ENCODE measurements at places on chromosomes 3 and 15.

DNA sequence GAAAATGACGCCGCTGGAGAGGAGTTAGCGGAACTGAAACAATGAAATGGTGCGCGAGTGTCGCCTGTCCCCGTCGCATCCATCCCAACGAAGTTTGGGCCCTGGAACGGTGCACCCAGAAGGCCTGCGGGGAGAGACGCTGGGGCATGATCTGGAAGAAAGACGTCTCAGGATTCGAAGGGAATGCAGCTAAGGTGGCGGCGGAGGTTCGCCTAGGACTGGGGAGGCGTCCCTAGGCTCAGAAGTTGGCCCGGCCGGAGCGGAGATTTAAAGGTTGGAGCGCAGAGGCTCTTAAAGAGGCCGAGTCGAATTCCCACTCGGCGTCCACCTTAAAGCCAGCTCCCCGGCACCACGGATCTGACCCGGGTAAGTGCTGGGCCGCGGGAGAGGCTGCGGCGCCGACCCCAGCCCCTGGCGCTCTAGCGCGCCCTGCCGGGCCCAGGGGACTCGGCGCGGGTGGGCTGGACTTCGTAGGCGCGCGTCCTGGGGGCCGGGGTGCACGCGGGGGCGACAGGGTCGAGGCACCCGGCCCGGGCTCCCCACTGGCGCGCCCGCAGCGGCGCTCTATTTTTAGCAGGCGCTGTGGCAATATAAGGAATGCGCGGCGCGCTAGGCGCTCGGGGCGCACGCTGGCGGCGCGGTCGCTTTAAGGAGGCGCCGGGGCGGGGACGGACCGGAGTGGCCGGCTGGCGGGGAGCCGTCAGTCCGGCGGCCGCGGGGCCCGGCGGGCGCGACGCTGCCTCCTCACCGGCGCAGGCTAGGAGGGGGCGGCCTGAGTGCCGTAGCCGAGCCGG, at the start of gene MRAS:
Gene MRAS, plus strand, starts transcription at position 620 of the 794 bp plus-strand sequence. CDS start 24,305 bp downstream, outside the sequence.
- DNase-seq, result peak; percentile 70

GRCh38 chr3:177750436-177750835, 553.2 kb upstream of the TBL1XR1 start:
- DNase-seq, result no peak

GRCh38 chr3:78993375-78993774, 774.4 kb downstream of the ROBO1 start:
- no peak for DNase-seq

- no peak for DNase-seq
Measured at GRCh38 chr3:21447476-21448151, 303.4 kb downstream of the ZNF385D start.

DNA sequence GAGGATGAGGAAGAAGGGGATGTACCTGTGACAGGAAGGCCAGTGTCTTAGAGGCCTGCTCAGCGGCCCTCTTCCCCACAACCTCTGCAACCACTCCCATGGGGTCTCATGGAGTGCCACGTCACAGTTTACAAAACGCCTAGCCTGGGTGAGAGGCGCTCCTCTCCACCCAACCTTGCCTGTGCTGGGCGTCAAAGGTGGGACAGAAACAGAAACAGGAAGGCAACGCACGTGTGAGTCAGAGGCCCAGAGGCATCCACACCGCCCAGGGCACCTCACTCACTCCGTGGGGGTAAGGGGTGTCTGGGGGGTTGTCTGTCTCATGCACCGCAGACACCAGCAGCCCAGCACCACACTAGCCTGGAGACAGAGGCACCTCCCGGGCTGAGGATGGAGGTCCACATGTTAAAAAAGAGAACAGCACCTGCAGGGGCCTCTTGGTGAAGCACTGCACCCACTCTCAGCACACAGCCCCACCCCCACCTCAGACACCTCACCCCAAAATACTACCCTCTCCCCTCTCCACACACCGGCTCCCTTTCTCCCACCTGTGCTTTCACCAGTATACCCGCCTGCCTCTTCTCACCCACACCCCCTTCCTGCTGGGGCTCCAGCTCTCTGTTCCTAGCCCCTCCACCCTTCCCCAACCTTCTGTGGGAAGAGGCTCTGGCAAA, 4.7 kb upstream of the CALML4 start:
- DNase-seq, result no peak

DNA sequence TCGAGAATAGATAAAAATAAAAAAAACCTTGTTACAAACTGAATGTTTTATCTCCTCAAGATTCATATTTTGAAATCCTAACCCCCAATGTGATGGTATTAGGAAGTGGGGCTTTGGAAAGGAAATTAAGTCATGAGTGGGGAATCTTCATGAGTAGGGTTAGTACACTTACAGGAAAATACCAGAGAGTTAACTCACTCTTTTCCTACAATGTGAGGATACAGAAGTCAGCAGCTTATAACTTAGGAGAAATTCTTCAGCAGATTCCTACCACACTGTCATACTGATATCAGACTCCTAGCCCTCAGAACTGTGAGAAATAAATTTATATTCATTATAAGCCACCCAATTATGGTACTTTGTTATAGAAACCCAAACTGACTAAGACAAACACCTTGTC, 453.1 kb downstream of the GBE1 start:
- peak; percentile 16 for DNase-seq

GRCh38 chr3:188954590-188955208, 217.1 kb upstream of the TPRG1 start:
- DNase-seq, result peak; percentile 49

GRCh38 chr3:143183665-143183964, 64.0 kb downstream of the CHST2 start:
- no peak for DNase-seq

- DNase-seq, result no peak
Measured at GRCh38 chr3:21654662-21655061, 96.3 kb downstream of the ZNF385D start.

GRCh38 chr15:95549168-95549738, 781.2 kb upstream of the NR2F2 start:
- DNase-seq, result no peak

DNA sequence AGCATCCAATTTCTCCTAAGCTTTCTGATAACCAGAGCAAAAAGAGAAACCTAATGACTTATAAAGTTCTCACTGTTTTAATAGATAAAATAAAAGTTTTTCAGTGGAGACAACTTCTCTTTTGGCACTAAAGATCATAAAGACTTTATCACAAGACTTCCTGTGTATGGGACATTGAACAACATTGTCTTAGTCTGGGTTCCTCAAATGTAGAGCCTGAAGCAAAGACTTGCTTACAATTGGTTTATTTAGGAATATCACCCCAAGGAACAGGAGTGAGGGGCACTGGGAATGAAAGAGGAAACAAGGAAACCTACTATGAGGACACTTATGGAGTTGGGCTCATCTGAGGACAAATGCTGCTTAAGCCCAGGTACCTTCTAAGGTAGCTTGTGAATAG, 127.4 kb downstream of the B3GALNT1 start:
- DNase-seq, result no peak

DNA sequence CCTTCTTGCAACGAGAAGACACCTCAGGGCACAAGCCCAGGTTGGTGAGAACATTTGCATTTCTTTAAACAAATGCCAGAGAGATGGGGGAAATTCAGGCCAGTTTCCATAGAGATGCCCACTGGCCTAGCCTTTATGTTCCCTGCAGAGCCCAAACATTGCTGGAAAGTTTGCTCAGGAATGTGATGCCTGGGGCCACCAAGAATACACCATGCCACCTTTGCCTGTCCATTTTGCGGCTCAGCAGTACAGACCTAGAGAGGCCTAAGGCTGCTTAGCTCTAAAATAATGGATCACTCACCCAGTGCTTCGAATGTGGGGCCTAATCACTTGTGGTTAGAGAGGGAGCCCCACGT, 210.0 kb downstream of the RPLP1 start:
- no peak for DNase-seq

DNA sequence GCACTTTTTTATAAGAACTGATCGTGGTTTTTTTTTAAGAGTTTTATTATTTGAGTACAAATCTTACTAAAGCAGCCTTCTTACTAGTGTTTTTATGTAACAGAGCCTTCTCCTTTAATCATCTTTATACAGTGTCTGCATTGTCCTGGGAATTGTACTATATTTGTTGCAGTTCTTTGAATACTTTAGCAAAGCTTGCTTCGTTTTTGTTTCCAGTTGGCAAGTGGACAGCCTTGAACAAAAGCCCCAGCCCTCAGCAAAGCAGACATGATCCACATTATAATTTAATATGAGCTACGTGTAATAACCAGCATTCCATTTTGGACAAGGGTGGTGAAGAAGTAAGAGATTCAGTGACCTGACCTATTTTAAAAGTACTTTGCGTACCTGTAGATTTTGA, 112.2 kb upstream of the FLNB start:
- no peak for DNase-seq

GRCh38 chr3:64331605-64332004, 106.3 kb upstream of the PRICKLE2 start:
- DNase-seq, result no peak

- peak; percentile 38 for DNase-seq
Measured at GRCh38 chr15:75455982-75456531, 4.6 kb upstream of the SIN3A start.
